ENCODE measurements at places on chromosomes 3 and 15. TPM values are rescaled to one million over a fixed set of nuclear protein-coding genes. Genes with fewer than 3 reads are reported as not detected.
A peak's percentile ranks its signal among the peaks of the same experiment; 100 is the strongest.

DNA sequence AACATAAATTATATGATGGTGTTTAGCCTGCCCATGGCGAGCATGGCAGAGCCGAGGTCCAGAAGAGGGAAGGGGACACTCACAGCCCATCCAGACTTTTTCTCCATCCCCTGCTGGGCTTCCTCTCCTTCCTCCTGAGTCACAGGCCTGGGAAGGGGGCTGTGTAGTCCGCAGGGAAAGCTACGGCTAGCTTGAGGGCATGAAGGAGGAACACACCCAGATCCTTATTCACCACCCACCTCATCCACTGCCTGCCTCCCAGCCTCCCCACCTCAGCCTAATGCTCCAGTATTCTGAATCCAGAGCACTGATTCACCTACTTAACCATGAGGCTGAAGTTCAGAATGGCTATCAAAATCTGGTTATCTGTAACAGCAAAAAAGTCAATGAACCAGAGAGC lies 97.8 kb downstream of the OXNAD1 start:
- H3K4me1 ChIP-seq = no peaks in the 10 kb centered on the region
- H3K27me3 ChIP-seq = no peaks in the 10 kb centered on the region
- H3K36me3 ChIP-seq = peaks cover 6% of the 10 kb centered on the region
- H3K27ac ChIP-seq = no peak overlapping the region
- no peak for DNase-seq
- H3K4me3 ChIP-seq = no peak overlapping the region

- no peak overlapping the region for H3K4me3 ChIP-seq
- H3K4me1 ChIP-seq = peaks cover 2% of the 10 kb centered on the region
- H3K27ac ChIP-seq = peak overlapping the region; percentile 7
- H3K27me3 ChIP-seq = no peaks in the 10 kb centered on the region
- DNase-seq = no peak
Observed at GRCh38 chr15:90930861-90931574, 1.3 kb downstream of the HDDC3 start.

The GOLGA6D gene
- total RNA-seq = not detected

GRCh38 chr3:14841836-14842235 lies 23.1 kb downstream of the FGD5 start:
- no peak overlapping the region for H3K4me3 ChIP-seq
- H3K27ac ChIP-seq = no peak overlapping the region
- peak; percentile 60 for DNase-seq
- H3K4me1 ChIP-seq = no peaks in the 10 kb centered on the region
- H3K36me3 ChIP-seq = no peaks in the 10 kb centered on the region
- no peaks in the 10 kb centered on the region for H3K27me3 ChIP-seq

GRCh38 chr15:26736502-26737248 lies 36.2 kb downstream of the GABRB3 start:
- no peaks in the 10 kb centered on the region for H3K4me1 ChIP-seq
- no peaks in the 10 kb centered on the region for H3K27me3 ChIP-seq
- H3K4me3 ChIP-seq = no peak overlapping the region
- H3K27ac ChIP-seq = no peak overlapping the region

The SHF gene
- total RNA-seq = 13.8 TPM

The ALG1L2 gene
- total RNA-seq = not detected

DNA sequence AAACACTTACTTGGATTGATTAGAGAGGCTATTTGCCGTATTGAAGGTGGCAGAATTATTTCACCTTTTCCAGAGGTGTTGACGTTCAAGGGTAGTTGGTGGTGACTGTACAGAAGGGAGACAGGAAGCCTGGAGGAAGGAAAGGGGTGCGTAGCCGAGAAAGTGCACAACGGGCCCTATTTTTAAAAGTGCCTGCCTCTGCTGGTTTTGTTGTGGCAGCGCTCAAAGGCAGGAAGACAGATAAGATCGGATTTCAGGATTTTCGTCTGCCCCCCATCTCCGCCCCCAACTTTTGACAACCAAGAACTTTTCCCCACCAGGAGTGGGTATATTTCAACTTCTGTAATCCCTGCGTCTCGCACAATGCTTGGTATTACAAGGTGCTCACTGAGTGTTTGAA lies 38.5 kb downstream of the SMAD3 start:
- peaks cover 9% of the 10 kb centered on the region for H3K4me1 ChIP-seq
- H3K4me3 ChIP-seq = no peak overlapping the region
- H3K27me3 ChIP-seq = no peaks in the 10 kb centered on the region
- DNase-seq = peak; percentile 6
- no peaks in the 10 kb centered on the region for H3K36me3 ChIP-seq

- H3K4me1 ChIP-seq = no peaks in the 10 kb centered on the region
- H3K36me3 ChIP-seq = no peaks in the 10 kb centered on the region
- H3K27me3 ChIP-seq = no peaks in the 10 kb centered on the region
- no peak for DNase-seq
- no peak overlapping the region for H3K27ac ChIP-seq
Observed at GRCh38 chr3:77190374-77190773, 150.5 kb downstream of the ROBO2 start.

The C2CD4B gene
- 3.3 TPM for total RNA-seq

The NPAP1 gene
- total RNA-seq = not detected

The CCDC9B gene
- total RNA-seq = 59.6 TPM
